ENCODE measurements at places on chromosomes 2 and 18.

DNA sequence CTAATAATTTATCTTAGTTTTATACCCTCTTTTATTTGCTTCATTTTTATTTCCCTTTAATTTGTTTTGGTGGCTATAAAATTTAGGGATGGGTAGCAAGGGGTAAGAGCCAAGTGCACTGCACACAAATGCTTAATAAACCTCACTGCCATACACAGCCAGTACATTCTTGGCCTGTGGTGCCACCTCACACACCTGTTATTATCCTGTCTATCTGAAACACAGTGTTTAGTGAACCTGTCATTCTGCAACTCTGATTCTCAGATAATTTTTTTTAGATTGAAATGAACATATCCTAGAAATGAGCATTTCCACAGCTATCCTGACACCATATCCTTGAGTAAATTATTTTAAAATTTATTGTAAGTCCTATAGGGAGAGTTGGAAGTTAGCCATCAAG, 807.5 kb downstream of the DCC start:
- DNase-seq = no peak

DNA sequence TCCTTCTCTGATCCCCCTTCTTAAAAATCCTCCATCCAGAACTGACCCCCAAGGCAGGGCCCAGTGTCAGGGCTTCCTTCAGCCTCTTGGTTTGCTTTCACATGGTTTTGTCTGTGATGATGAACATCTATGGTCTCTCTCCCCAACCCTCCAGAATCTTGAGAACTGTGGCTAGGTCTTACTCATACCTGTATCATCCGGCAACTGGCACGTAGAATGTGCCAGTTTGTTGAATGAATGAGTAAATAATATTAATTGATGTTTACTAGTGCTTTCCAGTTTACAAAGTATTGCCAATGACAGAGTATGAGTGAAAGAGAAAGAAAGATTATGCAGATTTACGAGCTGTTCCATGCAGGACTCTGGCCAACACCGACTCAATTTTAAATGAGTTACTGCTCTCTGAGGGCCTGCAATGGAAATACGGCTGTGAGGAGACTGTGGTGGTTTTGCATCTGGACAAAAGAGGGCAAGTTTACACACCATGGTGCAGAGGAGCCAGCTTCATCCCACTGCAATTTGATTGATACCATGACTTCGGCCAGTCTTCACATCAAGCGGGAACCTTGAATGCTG, 29.9 kb upstream of the TRIB2 start:
- DNase-seq = no peak

DNA sequence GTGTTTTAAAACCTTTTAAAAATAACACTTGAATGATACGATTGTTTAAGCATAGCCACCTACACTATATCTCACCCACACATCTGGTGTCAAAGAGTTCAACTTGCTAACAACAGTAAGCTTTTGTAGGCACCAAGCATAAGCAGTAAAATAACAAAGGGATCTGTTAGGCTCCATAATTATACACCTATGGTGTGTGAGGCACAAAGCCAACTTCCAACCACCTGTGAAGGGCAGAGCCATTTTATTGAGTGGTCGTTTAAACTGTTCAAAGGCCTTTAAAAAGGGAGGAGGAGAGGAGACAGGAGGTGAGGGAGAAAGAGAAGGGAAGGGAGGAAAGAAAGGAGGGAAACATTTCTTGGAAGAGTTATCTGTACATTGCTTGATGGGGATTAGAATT, 27.9 kb downstream of the NEMP2 start:
- no peak for DNase-seq

DNA sequence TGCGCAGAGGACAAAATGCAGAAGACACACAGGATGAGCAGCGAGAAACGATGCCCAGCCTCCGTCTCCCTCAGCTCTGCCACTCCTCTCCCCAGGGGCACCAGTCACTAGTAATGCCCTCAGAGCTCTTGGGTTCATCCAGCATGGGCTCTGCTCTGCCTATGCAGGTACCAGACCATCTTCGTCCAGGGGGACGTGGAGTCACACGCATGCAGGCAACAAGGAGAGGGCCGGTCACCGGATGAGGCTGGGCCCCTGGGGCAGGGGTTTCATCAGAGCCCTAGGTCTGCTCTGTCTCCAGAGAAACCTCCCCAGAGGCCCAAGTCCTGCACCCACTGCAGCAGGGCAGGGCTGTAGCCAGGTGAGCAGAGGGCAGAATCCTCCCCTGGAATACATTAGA, 23.9 kb downstream of the RAB31 start:
- no peak for DNase-seq

- DNase-seq = no peak
Measured at GRCh38 chr2:131557558-131558321, 30.1 kb downstream of the CCDC74A start.

DNA sequence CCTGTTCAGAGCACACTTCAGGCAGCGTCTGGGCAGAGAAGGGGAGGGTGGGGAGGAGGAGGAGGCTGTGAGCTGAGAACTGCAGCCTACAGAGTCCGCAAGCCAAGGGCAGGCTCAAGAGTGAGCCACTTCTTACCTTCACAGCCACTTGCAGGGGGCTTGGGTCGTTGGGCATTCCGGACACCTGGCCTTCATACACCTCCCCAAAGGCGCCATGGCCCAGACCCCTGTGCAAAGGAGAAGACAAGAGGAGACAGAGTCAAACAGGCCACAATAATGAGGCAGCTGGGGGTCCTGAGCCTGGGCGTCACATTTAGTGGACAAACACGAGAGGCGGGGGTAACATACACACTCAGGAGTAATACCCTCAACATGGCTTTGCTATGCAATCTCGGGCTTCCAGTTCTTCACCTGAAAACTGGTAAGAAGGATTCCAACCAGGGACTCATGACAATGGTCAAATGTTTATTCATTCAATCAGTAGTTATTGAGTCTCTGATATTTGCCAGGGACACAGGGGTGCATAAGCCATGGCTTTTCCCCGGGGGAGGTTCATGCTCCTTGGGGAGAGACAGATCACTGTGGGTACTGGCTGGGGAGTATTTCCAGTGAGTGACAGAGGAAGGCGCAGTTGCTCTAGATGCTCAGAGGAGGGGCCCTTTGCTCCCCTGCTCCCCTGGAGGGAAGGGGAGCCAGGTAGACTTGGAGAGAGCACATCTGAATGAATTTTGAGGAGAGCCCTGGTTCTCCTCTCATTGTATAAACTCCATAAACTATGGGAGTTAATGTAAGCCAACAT, 107.4 kb downstream of the CLIP4 start:
- DNase-seq = no peak

DNA sequence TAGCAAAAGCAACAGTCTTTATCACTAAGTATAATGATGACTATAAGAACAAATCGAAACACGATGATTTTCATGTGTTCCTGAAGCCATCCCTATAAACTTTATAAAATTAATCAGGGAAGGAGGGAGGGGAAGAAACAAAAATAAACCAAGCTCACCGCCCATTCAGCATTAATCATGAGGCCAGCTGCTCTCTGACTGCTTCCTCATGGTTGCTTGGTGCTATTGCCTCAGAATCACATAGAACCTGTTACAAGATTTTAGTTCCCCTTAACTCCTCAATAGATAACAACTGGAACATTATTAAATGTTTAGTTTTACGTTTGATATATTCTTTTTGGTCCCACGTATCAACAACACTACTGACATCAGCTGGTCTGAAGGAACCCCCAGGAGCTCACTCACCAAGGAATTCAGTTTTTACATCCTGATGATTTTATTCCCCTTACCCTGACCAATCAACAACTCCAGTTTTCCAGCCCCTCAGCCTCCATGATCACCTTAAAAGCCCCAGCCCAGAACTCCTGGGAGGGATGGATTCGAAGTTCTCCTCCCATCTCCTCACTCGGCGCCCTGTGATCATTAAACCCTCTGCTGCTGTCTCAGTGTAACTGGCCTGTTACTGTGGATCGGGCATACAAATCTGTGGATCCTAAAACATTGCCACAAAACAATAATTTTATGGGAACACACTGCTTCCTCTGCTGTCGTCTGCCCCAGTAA, 10.6 kb upstream of the HNRNPLL start:
- DNase-seq = no peak

DNA sequence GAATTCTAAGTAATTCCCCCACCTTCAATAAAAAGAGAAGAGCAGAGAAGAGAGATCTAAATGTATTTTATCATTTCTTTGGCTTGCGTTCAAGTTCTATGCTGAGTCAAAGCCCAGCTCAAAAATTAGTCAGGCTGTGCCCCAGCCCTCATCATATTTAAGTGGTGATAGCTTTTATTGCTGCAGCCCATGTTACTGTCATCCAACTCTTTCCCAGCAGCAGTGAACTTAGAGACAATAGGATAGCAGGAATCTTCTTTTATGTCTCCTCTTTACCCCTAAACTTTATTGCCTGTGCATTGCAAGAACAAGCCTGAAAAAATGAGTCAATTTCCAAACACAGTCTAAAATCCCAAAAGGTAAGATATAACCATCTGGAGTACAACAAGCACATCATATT, 1599.3 kb upstream of the PIK3C3 start:
- no peak for DNase-seq

GRCh38 chr2:149648282-149649030, 60.9 kb upstream of the MMADHC start:
- DNase-seq = no peak

DNA sequence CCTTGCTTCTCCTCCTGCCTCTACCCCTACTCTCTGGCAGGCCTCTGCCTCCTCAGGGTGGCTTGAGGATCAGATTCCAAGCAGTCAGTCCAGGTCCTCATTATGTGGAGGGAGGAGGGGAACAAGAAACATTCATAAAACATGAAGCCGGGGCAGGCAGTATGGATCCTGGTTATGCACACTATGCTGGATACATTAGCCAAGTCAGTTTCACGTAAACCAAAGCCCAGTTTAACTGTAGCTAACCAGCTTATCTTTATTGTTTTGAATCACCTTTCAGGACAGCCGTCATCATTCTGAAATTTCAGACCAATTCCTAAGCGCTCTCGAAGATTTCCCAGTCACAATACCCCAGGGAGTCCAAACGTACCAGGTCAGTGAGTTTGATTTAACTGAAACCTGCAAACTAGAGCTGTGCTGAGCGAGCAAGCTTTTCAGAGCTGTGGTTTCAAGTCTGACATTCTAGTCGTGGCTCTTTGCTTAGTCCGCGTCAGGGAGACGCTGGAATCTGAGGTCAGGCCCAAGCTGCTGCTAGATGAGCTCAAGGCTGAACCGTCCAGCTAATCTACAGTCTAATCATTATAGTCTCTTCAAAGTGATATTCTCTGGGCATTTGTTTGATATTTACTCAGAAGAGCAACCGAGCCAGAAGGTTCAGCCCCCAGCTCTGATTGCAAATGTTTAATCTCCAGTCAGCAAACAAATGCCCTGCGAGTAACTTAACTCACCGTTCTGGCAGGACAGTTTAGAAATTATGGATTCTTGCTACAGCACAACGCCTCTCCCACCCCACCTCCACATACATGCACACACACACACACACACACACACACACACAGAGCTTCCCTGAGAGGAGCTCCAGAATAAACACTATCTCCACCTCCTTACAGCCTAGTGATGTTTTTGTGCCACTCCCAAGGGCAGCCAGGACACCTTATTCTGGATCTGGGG, 63.8 kb upstream of the BZW1 start:
- DNase-seq = no peak

- DNase-seq = no peak
Measured at GRCh38 chr2:99104006-99104405, 37.5 kb upstream of the C2orf15 start.

DNA sequence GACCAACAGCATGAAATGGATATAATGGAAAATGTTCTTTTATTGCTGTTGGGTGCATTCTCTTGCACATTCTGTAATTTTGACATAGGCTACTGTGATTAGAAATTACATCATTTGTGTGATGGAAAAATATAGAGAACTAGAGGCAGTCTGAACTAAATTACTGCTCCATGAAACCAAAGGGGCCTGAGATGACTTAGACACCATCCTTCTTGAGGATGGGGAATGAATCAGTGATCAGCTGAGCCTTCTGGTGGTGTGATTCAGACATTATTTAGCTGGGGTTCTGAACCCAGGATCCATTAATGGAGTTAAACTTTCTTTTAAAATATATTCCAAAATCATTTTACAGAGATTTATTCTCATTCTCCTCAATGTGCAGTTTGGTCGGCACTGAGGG, 135.8 kb downstream of the LDLRAD4 start:
- no peak for DNase-seq

DNA sequence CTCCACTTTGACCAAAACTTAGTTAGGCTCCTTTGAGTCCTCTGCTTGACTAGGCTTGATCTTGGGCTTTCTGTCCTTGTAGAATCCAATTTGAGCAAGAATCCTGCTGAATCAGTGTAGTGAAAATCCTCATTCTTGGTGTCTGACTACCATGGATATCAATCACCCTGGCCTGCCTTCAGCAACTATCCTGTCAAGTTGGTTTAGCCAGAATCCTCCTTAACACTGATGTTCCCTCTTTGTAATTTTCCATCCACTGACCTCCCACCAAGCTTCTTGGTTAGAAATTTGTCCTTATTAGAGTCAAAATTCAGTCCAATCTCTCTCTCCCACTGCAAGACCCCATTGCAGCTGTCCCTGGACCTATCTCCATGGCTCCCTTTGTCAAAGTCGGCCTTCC, 494 bp upstream of the RBM45 start:
- no peak for DNase-seq

DNA sequence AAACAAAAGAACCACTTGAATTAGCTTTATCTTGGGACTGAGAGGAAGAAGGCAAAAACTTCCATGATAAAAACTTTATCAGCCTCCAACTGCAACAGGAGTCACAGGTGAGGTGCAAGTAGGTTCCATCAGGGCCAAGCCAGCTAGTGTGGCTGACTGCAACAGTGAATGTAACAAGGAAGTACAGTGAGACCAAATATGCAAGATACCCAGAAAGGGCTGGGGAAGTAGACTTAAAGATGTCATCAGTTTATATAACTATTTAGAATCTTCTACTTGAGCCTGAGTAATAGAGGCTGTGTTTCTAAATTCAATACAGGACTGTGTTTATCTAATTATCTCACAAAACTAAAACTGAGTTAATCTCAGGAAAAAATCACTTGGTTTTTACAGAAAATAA, 14.8 kb downstream of the PLEKHM3 start:
- no peak for DNase-seq

DNA sequence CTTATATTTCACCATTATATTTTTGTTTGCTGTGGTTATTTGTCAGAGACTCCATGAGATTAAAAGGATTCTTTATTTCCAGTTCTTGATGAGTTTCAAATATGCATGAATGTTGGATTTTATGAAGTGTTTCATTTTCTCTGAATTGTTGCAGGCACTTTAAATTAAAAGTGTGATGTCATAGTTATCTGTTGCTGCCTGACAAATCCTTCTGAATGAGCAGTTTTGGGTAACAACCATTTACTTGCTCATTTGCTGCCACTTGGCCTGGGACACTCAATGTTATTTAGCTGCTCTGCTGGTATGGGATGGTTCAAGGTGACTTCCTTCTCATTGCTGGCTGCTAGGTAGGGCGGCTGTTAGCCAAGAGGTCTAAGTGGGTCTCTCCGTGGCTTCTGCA, 173.5 kb downstream of the LPIN1 start:
- no peak for DNase-seq

GRCh38 chr2:17910980-17911379, 32.5 kb downstream of the KCNS3 start:
- DNase-seq = no peak

GRCh38 chr2:206231669-206232286, 42.7 kb upstream of the ZDBF2 start:
- no peak for DNase-seq

- no peak for DNase-seq
Measured at GRCh38 chr2:143468341-143468888, 339.2 kb downstream of the ARHGAP15 start.
